Activated CD4-positive, alpha-beta T cell treated with anti-CD3 and anti-CD28 coated beads, Interleukin-2, amount 10 ng/mL, durations not matched to agents 24 days and 14 days (primary cell): ENCODE measurements at places on chromosomes 7 and 10. TPM values are rescaled to one million over a fixed set of nuclear protein-coding genes. Genes with fewer than 3 reads are reported as not detected.

The ZNF503 gene
- 0.07 and 0.09 TPM in 2 replicates for total RNA-seq

The DPY19L1 gene
- 11.1 and 14.5 TPM in 2 replicates for total RNA-seq

GRCh38 chr7:158251061-158251965 lies 336.3 kb downstream of the PTPRN2 start:
- H3K27ac ChIP-seq: no peak overlapping the region
- no peaks in the 10 kb centered on the region for H3K27me3 ChIP-seq
- no peaks in the 10 kb centered on the region for H3K36me3 ChIP-seq
- no peak for DNase-seq
- H3K4me1 ChIP-seq: no peaks in the 10 kb centered on the region
- H3K4me3 ChIP-seq: no peak overlapping the region

GRCh38 chr7:104886651-104887050 lies 127.4 kb upstream of the KMT2E start:
- H3K36me3 ChIP-seq: no peaks in the 10 kb centered on the region
- no peak overlapping the region for H3K4me3 ChIP-seq
- DNase-seq: no peak
- H3K27me3 ChIP-seq: peaks cover 16% of the 10 kb centered on the region
- H3K4me1 ChIP-seq: peaks cover 8% of the 10 kb centered on the region

The CTTNBP2 gene
- not detected in 2 replicates for total RNA-seq

The MGAM2 gene
- not detected in 2 replicates for total RNA-seq

The CNPY1 gene
- total RNA-seq: not detected in 2 replicates

The DNAH11 gene
- total RNA-seq: 3.0 and 6.1 TPM in 2 replicates

- H3K4me1 ChIP-seq: no peaks in the 10 kb centered on the region
- no peak overlapping the region for H3K4me3 ChIP-seq
- DNase-seq: no peak
- no peaks in the 10 kb centered on the region for H3K27me3 ChIP-seq
Observed at GRCh38 chr7:48621076-48621475, 303.3 kb upstream of the CDC14C start.

The PAX4 gene
- total RNA-seq: not detected in 2 replicates

- H3K27me3 ChIP-seq: peaks cover 4% of the 10 kb centered on the region
- H3K27ac ChIP-seq: peak overlapping the region; percentile 89
- peaks cover 29% of the 10 kb centered on the region for H3K4me1 ChIP-seq
Observed at GRCh38 chr7:148563583-148564274, 26.8 kb upstream of the C7orf33 start.

- peaks cover 2% of the 10 kb centered on the region for H3K4me1 ChIP-seq
- no peak for DNase-seq
- H3K27ac ChIP-seq: no peak overlapping the region
- no peak overlapping the region for H3K4me3 ChIP-seq
Observed at GRCh38 chr10:78944723-78945312, 123.9 kb upstream of the ZMIZ1 start.

DNA sequence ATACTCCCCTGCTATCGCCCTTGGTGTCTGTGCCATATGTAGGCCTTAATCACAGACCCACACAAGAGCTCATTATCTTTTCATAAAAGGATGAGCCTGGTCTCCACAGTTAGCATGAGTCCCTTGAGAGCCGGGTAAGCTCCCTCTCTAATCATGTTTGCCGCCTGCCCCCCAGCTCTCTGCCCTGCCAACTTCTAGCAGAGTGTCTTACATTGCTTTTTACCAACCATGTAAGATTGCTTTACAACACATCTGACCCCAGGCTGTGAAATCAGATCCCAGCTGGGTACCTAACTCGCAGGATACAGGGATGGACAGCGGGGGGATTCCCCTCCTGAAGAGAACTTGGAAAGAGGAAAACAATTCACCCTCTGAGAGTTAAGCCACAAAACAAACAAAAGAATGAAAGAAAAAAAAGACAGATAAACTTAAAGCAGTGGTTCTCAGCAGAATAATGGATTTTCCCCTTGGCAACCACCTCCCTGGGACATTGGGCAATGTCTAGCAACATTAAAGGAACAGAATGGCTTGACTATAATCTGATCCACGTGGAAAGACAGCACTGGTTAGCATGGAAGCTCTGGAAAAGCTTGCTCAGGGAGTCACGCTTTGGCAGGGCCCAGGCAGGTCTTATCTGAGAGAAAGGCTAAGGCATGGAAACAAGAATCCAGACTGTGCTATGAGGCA lies 39.4 kb upstream of the ATOH7 start:
- no peak overlapping the region for H3K4me3 ChIP-seq
- no peaks in the 10 kb centered on the region for H3K36me3 ChIP-seq
- peaks cover 12% of the 10 kb centered on the region for H3K27me3 ChIP-seq
- no peak overlapping the region for H3K27ac ChIP-seq
- H3K4me1 ChIP-seq: no peaks in the 10 kb centered on the region

The LIPN gene
- not detected in 2 replicates for total RNA-seq

GRCh38 chr10:16843252-16843870 lies 26.1 kb upstream of the RSU1 start:
- H3K36me3 ChIP-seq: no peaks in the 10 kb centered on the region
- no peak overlapping the region for H3K4me3 ChIP-seq
- no peak overlapping the region for H3K27ac ChIP-seq
- peaks cover 2% of the 10 kb centered on the region for H3K4me1 ChIP-seq

The FAM131B gene
- total RNA-seq: 0.37 and 0.45 TPM in 2 replicates

- H3K36me3 ChIP-seq: peaks cover 60% of the 10 kb centered on the region
- no peak for DNase-seq
Observed at GRCh38 chr7:73539709-73540108, 17.6 kb upstream of the BAZ1B start.

- no peaks in the 10 kb centered on the region for H3K27me3 ChIP-seq
- no peaks in the 10 kb centered on the region for H3K36me3 ChIP-seq
- no peak overlapping the region for H3K4me3 ChIP-seq
- no peaks in the 10 kb centered on the region for H3K4me1 ChIP-seq
- no peak for DNase-seq
- H3K27ac ChIP-seq: no peak overlapping the region
Observed at GRCh38 chr10:96708456-96708855, 11.9 kb downstream of the PIK3AP1 start.

DNA sequence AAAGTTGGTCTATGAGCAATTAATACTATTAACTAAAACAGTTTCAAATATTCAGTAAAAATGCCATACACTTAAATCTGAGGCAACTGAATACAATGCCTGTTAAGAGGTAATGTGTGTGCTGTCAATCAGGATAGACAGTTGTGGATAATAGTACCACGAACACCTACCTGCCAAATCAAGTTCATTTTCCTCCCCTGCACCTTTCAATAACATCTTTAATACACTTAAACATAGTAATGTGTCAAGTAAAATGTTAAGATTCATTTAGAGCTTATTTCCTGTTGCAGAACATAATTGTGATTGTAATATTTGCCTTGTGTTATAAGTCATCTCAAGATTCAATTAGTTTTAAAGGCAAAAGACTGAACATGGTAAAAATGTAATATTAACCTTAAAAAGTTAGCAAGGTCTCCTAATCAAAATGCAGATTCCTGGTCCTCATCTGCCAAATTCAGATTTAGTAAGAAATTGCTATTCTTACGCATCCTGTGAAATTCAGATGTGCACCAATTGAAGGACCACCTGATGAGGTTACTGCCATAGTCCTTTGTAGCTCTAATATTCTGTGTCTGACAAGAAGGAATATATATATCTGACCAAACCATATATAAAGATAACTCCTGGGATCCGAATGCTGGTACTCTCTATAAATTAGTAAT lies 37.1 kb downstream of the COL1A2 start:
- H3K4me1 ChIP-seq: no peaks in the 10 kb centered on the region
- H3K27ac ChIP-seq: no peak overlapping the region
- no peak overlapping the region for H3K4me3 ChIP-seq
- no peak for DNase-seq
- peaks cover 6% of the 10 kb centered on the region for H3K27me3 ChIP-seq

GRCh38 chr10:29012926-29013554 lies 275.8 kb upstream of the LYZL1 start:
- H3K27ac ChIP-seq: no peak overlapping the region
- DNase-seq: no peak
- H3K27me3 ChIP-seq: peaks cover 5% of the 10 kb centered on the region
